ENCODE measurements at places on chromosomes 5 and 9.

DNA sequence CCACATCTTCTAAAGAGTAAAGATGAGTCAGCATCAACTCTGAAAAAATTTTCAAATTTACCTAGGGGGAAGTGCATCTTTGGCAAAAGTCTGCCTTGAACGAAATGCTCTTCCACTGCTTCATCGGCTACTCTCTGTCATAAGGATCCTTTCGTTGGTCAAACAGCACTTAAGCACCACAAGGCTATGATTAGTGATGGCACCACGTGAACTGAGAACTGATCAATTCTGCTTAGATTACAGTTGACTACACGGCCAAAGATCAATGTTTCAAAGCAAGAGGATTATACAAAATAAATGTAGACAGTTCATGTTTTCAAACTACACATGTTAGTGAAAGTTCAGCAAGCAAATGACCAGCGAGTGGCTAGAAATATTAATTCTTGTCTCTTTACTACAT lies 9.4 kb downstream of the JAKMIP2 start:
- DNase-seq = no peak

DNA sequence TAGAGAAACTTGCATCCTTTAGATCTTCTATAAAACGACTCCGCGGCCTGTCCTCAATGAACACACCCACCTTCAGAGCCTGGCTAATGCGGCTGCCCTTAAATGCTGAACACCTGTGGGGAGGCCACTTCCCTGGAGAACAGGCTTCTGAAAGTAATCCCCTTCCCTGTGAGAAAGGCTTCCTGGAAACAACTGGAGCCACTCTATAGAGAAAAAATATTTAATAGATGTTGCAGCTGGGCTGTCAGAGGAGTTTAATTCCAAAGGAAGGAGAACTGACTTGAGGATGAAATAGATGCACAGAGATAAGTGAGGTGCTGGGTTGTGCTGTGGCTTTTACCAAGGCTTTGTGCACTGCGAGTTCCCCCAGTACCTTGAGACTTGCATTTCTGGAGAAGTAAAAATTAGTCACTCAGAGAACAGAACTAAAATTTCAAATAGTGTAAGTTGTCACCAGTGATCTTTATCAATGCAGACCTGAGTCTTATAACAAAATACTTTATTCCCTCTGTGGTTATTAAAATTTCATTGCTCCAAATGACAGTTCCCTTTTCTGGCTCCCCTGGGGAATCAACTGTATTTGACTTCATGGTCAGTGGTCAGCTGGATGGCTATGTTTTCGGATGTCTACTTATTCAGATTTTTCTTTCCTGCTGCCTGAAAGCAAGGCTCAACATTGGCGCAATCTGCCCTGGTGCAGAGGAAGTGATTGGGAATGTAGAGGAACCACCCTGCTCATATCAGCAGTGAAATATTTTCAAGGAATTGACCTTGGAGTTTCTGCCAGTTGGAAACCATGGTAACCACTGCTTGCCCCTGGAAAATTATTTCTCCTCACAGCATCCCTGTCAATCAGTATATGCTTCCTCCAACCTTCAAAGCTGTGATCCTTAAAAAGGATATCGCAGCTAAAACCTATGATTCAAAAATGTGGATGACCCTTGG lies 238.8 kb downstream of the SMARCA2 start:
- DNase-seq = no peak

- DNase-seq = no peak
Measured at GRCh38 chr5:66829358-66829674, 233.1 kb downstream of the MAST4 start.

- DNase-seq = no peak
Measured at GRCh38 chr9:75378926-75379325, 290.6 kb downstream of the OSTF1 start.

GRCh38 chr5:71882826-71883741 lies 164.0 kb downstream of the CARTPT start:
- no peak for DNase-seq

DNA sequence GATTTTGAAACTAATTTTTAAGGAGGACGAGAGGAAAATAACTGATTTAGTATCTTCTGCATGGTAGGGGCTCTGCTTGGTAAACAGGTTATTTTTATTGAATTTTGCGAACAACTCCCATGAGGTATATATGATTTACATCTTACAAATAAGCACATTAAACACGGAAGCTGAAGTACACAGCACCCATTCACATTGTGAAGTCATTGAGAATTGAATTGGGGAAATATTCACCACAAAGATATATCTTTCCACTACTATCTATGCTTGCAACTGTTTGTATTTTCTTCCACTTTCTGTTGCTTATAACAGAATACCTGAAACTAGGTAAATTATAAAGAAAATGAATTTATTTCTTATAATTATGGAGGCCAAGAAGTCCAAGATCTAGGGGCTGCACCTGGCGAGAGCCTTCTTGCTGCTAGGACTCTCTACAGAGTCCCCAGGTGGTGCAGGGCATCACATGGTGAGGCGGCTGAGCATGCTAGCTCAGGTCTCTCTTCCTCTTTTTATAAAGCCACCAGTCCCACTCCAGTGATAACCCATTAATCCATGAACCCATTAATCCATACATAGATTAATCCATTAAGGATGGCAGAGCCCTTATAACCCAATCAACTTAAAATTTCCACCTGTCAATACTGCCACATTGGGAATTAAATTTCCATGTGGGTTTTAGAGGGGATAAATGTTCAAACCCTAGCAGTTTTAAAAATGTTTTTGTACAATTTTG lies 79.0 kb upstream of the ZNF608 start:
- DNase-seq = no peak

- DNase-seq = no peak
Measured at GRCh38 chr5:53087621-53088121, 21.9 kb downstream of the MOCS2 start.

GRCh38 chr9:129171993-129172751 lies 5.9 kb downstream of the IER5L start:
- no peak for DNase-seq

GRCh38 chr5:540906-541538 lies 16.8 kb upstream of the SLC9A3 start:
- DNase-seq = no peak

DNA sequence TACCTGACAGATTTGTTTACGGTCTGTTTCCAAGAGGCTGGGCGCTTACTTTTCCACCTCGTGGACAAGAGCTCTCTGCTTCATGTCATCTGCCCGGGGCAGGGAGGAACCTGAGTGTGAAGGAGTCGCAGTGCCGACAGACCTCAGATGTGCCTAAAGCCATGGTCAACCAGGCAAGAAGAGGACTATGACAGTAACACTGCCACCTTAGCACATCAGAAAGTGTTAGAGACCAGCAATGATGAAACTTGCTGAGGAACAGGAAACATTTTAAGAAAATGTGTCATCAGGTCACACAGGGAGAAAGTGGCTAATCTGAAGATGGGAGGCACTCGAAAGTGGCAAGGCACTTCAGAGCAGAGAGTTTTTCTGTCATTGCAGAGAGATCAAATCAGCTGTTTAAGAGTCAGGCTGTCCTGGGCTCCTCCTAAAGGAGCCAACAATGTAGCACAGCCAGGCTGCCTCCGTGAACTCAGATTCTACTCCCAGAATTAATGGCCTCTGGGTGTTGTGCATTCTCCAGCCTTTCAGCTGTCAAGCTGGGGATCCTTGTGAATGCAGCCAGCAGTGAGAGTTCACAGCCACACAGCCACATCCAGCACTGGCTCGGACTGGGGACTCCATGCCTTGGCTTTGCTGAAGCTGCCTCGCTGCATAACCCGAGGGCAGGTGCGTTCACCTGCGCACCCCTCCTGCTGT lies 94.6 kb downstream of the RAPGEF1 start:
- DNase-seq = no peak

GRCh38 chr5:141521244-141521781 lies 32.4 kb downstream of the PCDHGC5 start:
- no peak for DNase-seq

- DNase-seq = no peak
Measured at GRCh38 chr5:169812786-169813185, 167.5 kb downstream of the INSYN2B start.

DNA sequence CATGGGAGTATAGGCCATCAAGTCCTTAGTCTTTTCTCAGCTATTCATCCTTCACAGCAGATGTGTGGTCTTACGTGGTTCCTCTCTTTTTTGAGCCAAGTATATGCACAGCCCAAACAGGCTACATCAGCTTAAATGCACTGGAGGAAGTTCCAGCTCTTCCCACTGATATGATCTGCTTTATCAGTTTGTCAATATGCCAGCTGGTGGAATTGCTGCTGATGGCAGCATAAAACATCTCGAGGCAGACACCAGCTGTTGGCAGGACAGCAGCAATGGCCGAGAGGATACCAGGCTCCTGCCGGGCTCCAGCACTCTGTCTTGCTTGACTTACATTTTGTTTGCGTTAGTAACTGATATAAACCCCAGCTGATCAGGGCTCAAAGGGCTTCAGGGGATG lies 143.4 kb downstream of the TENT4A start:
- DNase-seq = no peak

DNA sequence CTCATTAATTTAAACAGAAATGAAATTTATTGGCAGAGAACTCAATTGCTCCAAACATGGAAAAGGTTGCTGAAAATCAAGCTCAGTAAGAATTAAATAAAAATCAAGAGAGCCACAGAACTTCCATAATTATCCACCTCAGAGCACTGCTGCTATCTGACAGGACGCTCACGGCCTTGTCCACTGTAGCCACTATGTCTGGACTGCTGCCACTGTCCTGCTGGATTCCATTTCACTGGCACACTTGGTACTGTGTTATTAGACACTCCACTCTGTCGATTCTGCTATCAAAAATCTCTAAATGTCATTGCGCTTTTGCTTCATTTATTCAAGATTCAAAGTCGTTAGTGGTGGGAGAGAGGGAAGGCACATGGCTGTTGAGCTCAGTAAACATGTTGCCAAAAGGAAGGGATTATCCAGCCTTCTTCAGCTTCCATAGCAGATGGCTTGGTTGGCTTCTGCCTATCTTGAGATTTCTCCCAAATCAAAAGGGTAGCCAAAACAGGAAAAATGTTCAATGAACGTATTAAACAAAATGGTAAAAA lies 815.0 kb downstream of the CDH18 start:
- no peak for DNase-seq

GRCh38 chr5:55518831-55519390 lies 15.9 kb downstream of the PLPP1 start:
- no peak for DNase-seq

DNA sequence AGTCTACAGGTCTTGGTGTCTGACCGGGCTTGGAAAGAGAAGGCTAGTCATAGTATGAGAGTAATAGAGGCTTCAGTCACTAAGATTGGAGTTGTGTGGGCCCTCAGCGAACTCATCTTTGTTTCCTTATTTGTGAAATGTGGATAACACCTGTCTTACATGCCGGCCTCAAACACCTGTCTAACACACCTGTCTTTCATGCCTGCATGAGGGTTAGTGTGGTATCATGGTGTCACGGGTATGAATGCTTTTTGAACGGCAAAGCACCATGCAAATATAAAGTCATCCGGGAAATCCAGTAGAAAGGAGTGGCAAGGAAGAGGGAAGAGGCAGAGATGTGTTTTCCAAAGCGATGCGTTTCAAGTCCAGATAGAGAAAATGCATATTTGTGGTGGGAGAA lies 25.5 kb downstream of the GRAMD2B start:
- DNase-seq = no peak

GRCh38 chr9:99490729-99491128 lies 268.6 kb downstream of the SEC61B start:
- DNase-seq = no peak

DNA sequence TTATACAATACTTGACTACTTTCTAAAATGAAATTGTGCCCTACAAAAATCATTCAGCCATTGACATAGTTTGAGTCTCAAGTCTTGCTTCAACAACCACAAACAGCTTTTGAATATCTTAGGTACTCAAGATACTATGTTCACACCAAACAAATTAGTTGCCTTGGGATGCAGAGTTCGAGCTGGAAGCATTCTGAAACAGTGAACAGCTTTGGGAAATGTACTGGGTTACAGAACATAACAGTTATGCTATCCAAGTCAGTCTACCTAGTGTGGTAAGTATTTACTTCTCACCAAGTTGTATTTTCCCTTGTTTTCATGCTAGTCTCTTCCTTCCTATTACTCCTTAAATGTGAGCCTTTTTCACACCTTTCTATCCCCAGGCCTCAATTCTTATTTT lies 143.2 kb downstream of the SSBP2 start:
- no peak for DNase-seq

- DNase-seq = peak; percentile 3
Measured at GRCh38 chr9:10268531-10269485, 344.0 kb downstream of the PTPRD start.

- DNase-seq = no peak
Measured at GRCh38 chr9:129282272-129282671, 104.2 kb upstream of the IER5L start.

- no peak for DNase-seq
Measured at GRCh38 chr5:921456-922435, 29.1 kb downstream of the TRIP13 start.

GRCh38 chr5:39716532-39717028 lies 291.8 kb upstream of the DAB2 start:
- no peak for DNase-seq

- DNase-seq = no peak
Measured at GRCh38 chr5:149172709-149173505, 31.6 kb downstream of the ABLIM3 start.

DNA sequence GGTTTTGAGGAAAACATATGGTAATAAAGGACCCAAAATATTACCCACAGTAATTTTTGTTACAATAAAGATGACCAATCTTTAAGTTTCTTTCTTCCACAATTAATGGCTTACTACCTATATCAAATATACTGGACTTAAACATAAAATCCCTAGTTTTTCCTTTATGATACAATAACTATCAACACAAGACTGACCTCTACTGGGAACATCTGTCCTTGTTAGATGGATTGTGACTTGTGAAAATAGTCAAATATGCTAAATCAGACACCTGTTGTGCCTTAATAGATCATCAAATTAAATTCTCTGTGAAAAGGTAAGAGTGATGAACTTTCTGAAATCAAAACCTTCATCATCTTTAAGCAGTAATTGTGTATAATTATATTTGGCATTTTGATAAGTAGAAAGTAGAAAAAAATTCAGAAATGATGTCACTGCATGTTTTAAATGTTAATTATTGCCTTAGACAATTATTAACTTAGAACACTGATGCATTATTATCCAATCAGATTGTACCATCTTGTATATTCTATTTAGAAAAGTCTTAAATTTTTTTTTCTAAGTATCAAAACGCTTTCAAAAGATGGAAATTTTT lies 113.6 kb downstream of the DEPDC1B start:
- DNase-seq = no peak

DNA sequence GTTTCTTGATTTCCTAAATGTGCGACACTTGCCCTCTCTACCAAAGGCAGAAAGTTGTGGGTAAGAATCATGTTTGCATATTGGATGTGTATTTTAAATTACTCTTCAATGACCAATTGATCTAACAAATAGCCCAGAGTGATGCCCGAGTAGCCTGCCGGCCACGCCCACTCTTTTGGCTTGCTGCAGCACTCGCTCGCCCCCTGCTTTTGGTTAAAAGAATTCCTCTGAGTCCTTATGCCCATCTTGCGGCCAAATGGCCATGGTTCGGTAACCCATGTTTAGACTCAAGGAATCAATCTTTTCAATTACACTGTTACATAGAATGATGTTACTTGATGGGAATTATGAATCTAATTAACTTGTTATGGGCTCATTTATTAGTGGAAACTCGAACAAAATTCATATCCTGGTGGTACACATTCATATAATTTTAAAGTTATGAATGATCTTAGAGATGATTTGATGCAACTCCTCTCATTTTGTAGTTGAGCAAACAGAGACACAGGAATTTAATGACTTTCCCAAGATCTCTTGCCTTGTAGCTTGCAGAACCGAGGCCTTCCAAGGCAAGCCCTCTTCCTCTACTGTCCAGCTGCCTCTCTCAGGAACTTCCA lies 36.5 kb downstream of the PPIC start:
- DNase-seq = no peak
